Hematopoietic multipotent progenitor cell treated with erythropoietin and hydrocortisone succinate and interleukin-3 and kit ligand, for 17 days (in vitro differentiated cells): ENCODE measurements at places on chromosomes 11 and 22.

- DNase-seq, result no peak
Measured at GRCh38 chr11:34667810-34668582, 47.1 kb downstream of the EHF start.

- no peak for DNase-seq
Measured at GRCh38 chr11:130892861-130893260, 23.4 kb downstream of the SNX19 start.

DNA sequence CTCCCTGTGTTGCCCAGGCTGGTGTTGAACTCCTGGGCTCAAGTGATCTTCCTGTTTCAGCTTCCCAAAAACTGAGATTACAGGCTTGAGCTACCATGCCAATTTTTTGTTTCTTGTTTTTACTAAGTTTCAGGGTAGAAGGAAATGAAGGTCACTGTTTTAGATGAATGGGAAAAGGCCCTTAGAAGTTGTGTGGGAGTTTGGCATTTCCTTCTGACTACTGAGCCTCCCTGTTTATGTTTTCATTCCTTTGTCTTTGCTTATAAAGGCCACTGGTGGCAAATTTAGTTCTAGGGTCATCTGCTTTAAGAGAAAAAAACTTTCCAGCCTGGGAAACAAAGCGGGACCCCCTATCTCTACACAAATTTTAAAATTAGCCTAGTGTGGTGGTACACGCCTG is 22.1 kb downstream of the SRPRA start:
- DNase-seq, result no peak

- DNase-seq, result no peak
Measured at GRCh38 chr11:6928916-6929315, 2.7 kb downstream of the ZNF215 start.

DNA sequence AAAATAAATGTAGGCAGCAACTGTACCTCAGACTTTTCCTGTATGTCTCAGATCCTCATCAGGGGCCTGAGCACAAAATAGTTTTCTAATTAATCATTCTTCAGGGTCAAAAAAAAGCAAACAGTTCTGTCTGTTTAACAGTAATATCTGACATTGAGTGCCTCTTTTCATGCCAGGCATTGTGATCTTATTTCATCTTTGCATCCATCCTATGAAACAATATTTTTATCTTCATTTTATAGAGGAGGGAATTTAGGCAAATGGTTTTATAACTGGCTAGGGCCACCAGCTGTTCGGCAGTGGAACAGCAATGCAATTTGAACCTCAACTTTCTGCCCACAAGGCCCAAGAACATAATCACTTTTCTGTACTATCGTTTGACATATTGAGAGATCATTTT is 145.6 kb downstream of the WNT7B start:
- DNase-seq, result no peak
